ENCODE measurements at places on chromosomes 11 and 22.

DNA sequence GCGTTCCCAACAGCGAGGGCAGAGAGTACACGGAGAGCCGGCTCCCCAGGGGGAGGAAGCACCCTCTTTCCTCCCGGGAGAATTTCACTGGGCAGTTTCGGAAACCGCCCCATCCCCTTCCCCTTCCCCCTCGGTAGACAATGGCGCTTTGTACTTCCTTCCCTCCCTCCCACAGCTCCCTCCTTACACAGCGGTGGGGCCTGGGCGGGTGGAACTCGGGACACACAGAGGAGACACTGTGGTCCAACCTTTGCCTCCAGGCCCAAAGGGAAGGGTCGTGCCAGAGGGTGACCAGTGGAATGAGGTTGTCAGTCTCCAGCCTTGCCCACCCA lies 4.3 kb downstream of the SMTN start:
- peak; percentile 34 for DNase-seq

GRCh38 chr22:44325718-44326490 lies 13.2 kb upstream of the SHISAL1 start:
- DNase-seq = no peak

DNA sequence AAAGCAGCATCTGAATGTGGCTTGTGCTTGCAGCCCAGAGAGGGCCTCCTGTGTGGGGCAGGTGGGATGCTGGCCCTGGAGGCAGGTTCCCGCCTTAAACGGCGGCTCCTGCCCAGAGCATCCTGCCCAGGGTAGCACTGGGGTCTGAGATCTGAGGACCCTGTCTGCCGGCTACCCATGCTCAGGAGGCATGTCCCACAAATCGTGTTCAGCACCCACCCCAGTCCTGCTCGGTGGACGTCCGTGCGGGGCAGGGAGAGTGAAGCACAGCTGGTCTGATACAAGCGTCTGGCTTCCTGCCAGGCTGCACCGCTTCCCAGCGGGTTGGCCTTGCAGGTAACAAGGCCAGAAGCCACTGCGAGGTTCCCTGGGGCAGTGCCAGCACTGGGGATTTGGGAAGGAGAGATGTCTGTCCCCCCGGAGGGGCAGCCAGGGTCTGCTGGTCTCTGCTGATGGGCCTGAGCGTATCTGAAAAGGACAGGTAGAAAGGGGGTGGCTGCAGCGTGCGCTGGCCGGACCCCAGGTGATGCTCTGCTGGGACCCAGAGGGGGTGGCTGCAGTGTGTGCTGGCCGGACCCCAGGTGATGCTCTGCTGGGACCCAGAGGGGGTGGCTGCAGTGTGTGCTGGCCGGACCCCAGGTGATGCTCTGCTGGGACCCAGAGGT lies 3.6 kb downstream of the TRABD start:
- no peak for DNase-seq

- peak; percentile 80 for DNase-seq
Observed at GRCh38 chr22:31893460-31893859, 50.9 kb upstream of the YWHAH start.

DNA sequence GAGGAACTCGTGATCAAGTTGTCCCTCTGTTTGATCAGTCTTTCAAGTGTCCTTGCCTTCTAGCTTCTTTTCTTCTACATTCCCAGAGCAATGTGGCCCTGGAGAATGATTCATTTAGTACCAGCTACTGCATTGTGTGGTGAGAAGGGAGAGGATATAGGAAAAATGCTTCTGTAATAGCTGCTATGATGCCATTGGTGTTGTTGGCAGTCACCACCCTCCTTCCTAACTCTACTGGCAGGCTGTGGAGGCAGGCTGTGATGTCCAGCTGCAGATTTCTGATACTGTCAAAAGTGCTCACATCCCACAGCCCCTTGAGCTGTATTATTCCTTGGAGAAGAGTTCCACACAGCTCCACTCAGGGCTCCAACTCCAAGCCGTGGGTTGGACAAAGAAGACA lies 52.8 kb downstream of the ENDOD1 start:
- DNase-seq = no peak

DNA sequence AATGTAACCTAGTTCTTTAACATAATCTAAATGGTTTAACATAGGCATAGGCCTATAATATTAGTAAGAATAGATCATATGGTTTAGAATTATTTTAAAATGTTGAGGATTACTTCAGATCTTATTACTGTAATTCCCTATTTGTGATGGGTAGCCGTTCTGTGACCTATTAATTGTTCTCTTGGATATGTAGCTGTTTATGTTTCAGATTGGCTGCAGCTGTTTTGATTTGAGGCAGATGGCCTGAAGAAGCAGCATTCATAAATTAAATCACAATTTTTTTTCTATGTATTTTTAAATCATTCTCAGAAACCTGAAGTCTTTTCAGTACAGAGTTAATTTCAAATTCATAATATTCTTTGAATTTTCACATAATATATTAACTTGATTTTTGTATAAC lies 104.5 kb downstream of the PDE3B start:
- no peak for DNase-seq

- no peak for DNase-seq
Observed at GRCh38 chr22:44671742-44672141, 30.3 kb upstream of the PRR5 start.

DNA sequence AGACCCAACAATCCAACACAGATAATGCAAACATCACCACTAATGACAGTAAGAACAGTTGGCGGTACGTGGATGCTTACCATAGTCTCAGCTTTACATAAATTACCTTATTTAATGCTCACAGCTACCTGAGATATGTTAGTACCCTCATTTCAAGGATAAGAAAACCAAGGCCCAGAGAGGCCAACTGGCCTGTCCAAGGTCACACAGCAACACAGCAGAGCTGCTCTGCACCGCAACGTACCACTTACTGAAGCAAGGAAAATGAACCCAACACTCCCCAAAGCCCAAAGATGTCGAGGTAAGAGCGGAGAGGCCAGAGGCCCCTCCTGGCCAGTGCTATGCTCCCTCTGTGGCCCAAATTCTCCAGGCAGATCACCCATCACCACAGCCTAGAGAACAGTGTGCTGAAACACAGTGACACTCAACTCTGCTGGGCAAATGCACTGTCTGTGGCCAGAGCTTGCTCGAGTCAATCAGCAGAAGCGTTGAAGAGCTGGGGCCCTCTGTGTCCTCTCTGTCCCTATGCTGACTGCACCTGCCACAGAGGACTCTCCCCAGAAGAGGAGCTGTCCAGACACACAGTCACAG lies 14.0 kb downstream of the SHANK2 start:
- DNase-seq = no peak

DNA sequence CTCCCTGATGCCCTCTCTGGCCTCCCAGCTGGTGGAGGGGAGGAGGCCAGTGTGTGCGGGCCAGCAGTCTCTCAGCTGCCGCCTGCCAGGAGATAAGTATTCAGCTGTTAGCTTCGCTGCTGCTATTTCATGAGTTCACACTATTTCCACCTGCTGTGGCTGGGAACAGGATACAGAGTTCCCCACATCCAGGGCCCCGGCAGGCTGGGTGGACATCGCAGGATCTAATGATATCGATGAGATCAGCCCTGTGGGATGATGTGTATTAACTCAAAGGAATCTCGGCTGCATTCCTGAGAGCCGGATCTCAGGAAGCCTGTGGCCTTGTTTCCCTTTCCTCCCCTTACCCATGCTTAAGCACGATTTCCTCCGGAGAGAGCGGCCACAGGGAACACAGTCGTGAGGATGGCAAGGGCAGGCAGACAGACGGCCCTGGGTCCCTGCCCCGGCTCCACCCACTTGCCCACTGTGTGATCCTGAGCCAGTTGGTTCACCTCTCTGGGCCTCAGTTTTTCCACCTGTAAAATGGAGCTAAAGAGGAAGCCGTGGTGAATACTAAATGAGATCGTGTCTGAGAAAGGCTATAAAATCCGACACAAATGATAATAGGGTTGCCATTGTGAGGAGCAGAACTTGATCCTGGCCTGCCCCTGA lies 6.5 kb upstream of the PVALB start:
- DNase-seq = no peak

DNA sequence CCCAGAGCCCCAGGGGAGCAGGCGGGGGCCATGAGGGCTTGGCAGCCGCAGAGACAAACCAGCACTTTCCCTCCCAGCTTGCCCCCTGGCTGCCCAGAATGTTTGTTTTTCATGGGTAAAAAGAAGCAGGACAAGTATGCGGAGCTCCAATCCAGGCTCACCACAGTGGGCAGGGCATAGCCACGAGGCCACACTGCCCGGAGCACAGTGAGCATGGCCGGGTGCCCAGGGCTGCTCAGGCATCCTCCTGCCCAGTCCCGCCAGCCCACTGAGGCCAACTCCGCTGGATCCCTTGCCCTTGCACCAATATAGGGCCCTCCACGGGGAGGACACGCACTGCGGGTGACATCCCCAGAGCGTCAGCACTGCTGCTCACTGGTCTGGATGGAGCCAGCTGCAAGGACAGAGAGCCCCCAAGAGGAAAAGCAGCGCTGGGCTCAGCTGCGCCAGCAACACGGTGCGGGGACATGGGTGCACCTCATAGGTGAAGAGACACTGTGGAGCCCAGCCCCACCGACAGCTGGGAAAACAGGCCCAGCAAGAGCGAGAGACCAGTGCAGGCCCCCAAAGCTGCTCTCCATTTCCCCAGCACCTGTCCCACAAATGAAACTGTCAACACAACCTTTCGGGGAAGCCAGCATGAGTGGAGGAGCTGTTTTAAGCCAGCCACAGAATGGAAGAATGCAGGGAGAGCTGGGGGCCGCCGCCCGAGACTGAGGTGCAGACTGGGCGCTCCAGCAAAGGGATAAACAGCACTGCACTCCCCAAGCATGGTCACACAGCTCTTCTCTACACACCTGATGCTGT lies 24.8 kb downstream of the ARVCF start:
- DNase-seq = no peak

DNA sequence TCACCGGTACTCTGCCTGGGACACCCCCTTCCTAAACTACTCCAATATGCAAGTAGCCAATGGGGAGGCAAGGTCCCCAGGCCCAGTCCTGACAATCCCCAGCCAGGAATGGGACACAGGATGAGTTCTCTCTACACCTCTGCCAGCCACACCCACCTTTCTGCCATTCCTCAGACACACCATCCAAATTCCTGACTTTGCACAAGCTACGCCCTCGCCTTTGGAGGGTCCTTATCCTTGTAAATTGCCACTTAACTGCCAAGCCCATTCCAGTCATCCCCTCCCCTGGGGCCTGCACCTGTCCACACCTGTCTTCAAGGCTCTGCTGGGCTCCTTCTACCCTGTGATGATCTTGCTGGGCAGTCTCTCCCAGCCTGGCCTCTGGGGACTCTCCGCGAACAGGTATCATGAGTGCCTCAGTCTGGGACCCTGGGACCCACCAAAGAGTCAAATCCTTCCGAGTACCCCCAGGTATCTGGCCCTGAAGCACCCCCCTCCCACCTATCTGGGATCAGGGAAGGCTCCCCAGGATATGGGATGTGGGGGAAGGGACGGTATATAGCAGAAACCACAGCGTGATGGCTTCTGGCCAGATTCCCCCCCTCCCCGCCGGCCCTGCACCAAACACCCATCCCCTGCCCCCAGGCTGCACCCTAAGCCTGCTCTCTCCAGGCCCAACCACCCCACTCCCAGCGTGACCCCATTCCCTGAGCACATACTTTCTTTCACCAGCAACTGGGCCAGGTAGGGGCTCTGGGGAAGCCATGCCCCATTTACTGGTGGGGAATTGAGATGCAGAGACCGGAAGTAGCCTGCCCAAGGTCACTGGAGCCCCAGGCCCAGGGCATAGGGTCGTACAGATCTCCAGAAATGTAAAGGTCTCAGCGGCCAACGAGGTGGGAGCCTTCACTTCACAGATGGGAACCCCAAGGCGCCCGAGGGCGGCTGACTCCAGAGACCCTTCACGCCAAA lies 806 bp downstream of the ARAP1 start:
- no peak for DNase-seq

DNA sequence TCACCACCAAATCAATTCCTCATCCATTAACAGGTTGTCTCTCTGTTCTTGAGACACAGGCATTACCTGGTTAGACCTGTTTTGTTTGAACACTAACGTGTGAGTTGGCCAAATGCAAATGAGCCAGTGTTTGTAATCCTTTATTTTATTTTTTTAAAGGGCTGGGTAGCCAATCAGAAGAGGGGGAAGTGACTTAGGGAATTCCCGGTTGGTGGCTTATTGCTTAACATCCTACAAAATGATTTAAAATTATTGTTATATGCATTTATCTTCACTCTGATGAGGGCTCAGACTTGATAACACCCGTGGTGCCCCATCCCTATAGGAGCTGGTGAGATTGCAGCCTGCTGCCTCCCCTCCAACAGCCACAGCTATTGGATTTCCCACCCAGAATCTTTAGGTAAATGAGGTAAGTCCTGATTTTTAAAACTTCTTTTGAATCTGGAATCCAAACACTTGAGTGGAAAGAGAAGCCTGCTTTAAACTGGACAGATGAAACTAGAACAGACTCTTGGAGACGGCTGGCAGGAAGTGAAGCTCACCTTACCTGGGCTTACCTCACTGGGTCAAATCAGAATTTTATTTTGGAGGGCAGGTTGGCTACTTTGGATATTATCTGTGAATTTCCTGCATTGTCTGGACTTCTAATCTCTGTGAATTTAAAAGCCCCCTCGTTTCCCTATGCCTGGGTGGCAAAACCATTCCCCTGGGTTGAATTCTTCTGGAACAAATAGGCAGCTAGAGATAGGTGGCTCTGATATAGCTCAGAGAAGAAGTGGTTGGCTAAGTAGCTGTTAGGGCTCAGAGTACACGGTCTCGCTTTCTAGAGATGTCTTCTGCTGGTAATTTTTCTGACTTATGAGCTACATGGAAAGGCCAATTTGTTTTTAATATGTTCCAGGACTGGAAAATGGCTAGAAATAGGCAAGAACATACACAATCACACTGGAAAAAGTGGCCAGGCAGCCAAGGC lies at the start of gene EHF:
EHF (plus strand) TSS at position 274 of the 973 bp plus-strand sequence. CDS start 21,538 bp downstream, outside the sequence.
- DNase-seq = no peak

DNA sequence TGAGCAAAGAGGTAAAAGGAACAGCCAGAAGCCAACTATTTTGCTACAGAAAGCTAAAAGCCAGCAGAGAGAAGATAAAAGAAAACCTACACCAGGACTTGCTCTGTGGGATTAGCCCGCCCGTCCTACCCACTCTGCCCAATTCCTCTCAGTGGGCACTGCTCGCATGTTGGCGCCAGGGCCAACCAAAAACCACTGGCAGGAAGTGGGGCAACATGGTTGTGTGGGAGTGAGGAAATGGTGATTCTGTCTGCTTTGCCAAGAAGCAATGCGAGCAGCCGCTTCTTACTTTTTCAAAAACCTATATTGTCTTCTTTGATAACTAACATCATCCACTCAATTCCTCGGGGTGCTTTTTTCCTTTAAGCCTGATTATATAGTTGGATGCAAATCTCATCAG lies 14.2 kb upstream of the APOA1 start:
- no peak for DNase-seq

- no peak for DNase-seq
Observed at GRCh38 chr11:45704635-45705034, 39.2 kb upstream of the CHST1 start.

- DNase-seq = no peak
Observed at GRCh38 chr22:48054596-48054995, 1292.1 kb downstream of the TBC1D22A start.

GRCh38 chr11:70668204-70669202 lies 270.2 kb downstream of the CTTN start:
- DNase-seq = no peak

- DNase-seq = no peak
Observed at GRCh38 chr11:78467931-78468330, 50.3 kb upstream of the GAB2 start.

- no peak for DNase-seq
Observed at GRCh38 chr22:20508815-20509271, 1.4 kb downstream of the MED15 start.
